ENCODE measurements at places on chromosomes 11 and 22. TPM values are rescaled to one million over a fixed set of nuclear protein-coding genes. Genes with fewer than 3 reads are reported as not detected.

DNA sequence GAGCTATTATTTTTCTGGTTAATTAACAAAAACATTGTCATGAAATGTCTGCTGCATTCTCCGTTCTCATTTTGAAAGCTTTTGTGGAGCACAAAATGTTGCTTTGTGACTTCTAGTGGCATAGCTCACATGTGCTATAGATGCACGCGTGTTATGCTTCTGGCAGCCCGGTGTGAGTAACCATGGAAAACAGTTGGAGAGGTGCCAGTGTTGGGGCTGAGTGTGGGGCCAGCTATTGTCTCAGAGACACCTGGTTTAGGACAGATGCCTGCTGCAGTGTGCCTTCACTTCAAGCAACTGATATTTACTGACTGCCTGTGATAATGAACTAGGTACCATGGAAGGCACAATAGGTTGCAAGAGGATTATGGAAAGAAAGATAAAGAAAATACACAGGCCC, 760.6 kb downstream of the NTM start:
- DNase-seq = no peak

DNA sequence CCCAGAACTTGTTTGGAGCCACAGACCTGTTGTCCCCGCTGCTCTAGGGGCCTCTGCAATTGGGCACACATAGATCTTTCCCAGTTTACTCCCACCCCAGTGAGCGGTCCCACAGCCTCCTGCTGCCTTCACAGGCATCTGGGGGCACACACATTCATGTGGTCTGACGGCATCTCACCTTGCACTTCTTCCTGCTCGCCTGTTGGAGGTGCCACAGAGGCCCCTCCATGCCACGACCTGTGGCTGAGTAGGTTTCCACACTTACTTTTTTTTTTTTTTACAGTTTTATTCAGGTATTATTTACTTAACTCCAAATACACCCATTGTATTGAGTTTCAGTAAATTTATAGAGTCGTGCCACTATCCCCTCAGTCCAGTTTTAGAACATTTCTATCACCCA, 68.9 kb upstream of the SEPTIN5 start:
- DNase-seq = no peak

DNA sequence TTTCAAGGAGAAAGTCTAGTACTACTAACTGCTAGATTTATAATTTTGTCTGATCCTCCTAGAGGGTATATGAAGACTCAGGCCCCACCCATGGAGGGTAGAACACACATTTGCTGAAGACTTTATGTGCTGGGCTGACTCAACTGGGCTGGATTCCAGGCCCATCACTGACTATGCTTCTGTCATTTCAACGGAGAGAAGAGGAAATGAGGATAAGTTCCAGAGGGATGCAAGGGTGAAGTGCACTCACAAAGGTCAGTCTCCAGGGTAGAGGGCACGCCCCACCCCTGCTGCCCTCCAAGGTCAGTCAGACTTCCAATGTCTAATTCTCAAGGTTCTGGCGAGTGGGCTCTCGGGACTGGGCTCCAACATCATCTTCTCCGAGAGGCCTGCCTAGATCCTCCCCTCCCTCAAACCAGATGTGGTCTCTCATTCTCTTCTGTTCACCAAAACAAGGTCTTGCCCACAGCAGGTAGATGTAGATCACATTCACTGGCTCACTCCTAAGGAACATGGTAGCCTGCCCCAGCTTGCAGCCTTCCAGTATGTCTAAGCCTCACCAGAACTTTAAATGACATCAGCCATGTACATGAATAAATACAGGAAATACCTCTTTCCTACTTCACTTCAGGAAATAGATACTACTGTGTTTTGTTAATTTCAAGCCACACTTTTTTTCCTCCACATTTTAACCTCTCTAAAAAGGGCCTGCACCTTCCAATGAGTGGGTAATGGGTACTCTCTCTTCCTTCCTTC, 7.3 kb upstream of the C11orf86 start:
- DNase-seq = peak; percentile 66

DNA sequence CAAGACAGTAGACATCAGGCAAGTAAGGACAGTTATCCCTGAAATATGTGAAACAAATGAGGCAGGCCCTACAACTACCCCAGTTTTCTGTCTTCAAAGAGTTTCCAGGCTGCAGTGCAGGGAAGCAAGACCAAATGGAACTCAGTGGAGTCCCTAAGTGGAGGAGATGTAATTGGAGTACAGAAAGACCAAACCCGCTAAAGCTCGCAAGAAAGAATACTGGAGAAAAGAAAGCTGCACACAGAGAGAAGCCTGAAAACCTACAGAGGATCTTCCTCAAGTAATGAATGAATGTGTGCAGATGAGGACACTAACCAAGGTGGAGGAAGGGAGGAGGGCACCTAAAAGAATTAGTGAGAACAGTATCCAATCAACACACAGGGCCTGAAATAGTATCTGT, 1.3 kb upstream of the OR56A3 start:
- DNase-seq = no peak

Gene OR56A1
- not detected for total RNA-seq

Gene SLC5A12
- total RNA-seq = 1.7 TPM

Measured in right atrium auricular region (tissue), 2 donors.